ENCODE measurements at places on chromosomes 11 and 22. TPM values are rescaled to one million over a fixed set of nuclear protein-coding genes. Genes with fewer than 3 reads are reported as not detected.

Gene LRRC4C
- not detected for polyA plus RNA-seq

Gene RPS3
- 4,679 TPM for polyA plus RNA-seq

Gene ALDH3B2
- not detected for polyA plus RNA-seq

Gene UPK3A
- polyA plus RNA-seq: not detected

- DNase-seq: no peak
Observed at GRCh38 chr11:23973244-23973643, 523.6 kb upstream of the LUZP2 start.

- DNase-seq: peak; percentile 12
Observed at GRCh38 chr11:124195189-124195734, 12.1 kb downstream of the OR10D3 start.

DNA sequence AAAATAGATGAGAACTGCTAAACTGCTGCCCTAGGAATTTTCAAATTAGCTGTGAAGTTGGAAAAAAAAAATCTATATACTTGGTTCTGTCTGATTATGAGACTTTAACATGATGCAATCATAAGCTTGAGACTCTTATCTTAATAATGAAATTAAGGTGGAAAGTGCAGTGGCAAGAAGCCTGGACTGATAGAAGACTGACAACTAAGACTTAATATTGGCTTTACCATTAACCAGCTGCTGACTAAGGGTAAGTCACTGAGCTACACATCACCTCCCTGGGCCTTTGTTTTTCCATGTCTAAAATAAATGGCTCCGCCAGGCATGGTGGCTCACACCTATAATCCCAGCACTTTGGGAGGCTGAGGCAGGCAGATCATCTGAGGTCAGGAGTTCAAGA is 56.9 kb downstream of the SLC35F2 start:
- DNase-seq: no peak

DNA sequence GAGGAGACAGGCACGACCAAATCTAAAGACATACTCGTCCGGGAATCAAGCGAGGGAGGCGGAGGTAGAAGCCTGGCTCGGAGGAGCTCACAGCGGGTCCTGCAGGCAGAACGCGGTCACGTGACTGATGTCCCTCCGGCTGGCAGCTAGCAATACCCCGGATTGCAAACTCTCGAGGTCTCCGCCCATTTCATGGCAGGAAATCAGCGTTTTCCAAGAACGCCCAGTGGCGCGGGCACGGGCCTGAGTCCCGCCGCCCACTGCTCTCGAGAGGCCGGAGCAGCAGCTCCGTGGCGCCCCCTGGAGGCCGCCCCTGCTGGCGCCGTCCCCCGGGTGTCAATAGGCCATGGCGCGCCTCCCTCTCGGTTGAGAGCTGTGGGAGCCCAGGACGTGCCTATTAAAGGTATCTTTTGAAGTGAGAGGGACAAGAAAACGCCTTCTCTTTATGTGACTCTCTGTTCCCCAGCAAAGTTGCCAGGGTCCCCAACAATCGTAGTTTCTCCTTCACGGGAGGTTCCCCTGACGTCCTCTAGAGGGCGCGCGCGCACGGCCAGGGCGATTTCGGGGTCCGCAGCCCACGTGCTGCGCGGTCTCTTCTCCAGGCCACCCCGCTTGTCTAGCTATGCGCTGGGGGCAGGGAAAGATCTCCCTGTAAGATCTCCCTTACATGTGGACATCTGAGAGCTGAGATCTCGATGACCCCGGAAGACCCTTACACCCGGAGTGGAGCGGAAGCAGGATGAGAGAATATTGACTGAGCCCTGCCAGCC is 37.3 kb upstream of the RBFOX2 start:
- DNase-seq: peak; percentile 55

GRCh38 chr11:118295815-118296454 is 8.6 kb upstream of the CD3E start:
- DNase-seq: peak; percentile 43

DNA sequence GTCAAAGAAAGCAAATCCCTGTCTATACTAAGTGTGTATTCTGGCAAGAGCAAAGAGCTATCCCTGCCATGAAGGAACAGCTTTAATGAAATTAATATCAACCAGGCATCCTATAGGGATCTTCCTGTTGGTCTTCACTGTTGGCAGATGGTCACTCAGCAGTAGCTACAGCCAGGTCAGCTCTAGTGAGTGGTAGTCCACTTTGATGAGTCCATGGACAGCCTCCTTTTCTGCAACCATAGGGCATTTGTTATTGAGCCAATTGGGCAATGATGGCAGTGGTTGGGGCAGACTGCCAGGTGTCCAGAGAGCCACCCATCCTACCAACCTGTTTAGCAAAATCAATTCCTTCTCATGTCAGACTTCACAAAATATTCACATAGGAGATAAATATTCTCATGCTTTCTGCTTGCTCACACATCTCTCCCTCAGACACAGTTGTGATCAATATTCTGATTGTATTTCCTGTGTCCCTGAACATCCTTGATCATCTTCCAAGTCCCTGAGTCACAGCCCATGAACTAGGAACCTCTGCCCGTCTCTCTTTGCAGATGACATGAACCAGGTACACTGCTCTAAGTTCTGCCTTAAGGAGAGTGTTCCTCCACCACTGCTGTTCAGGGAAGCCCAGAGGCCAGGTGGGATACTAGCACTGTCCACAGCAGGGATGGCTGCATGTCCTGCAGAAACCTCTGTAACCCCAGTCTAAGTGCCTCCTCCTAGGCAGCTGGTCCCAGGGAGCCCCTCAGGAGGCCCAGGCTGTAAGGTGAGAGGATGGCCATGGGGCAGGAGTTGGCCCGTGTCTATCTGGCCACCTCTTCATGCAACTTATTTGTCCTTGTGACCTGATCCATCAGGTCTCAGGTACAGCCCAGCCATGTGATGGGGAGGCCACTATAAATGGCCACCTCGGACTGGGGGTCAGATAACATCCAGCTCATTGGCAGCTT is 74.2 kb upstream of the IGLL5 start:
- no peak for DNase-seq

DNA sequence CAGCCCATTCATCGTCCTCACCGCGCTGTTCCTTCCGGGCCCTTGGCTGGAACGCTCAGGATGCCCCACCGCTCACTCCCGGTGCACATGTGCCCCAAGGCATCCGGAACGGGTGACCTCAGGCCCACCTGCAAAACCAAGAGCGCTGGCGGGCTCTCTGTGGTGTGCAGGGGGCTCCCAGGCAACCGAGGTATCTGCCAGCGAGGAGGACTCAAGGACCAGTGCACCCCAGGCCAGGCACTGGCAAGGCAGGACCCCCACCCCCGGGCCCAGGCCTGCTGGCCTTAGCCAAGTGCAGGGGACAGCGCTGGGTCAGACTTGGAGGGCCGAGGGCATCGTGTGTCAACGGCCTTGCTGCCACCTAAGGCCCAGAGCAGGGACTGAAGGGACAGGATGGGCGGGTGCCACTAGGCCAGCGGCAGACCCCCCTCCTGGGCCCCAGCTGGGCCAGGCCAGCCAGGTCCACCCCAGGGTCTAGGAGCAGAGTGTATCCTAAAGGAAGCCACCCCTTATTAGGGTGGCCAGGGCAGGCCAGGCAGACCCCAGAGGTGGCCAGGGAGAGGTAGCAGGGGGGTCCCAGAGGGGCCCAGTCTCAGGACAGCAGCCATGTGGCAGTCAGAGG is 8.5 kb downstream of the TNNT3 start:
- no peak for DNase-seq

DNA sequence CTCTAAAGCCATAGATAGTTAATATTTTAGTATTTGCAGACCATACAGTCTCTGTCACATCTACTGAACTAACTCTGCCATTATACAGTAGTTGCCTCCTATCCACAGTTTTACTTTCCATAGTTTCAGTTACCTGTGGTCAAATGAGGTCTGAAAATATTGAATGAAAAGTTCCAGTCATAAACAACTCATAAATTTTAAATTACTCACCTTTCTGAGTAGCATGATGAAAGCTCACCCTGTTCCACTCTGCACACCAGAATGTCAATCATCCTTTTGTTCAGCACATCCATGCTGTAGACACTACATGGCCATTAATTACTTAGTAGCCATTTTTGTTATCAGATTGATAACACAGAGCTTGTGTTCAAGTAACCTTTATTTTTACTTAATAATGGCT is 51.7 kb upstream of the ME3 start:
- DNase-seq: no peak

GRCh38 chr11:26244207-26244606 is 87.7 kb upstream of the ANO3 start:
- no peak for DNase-seq

- DNase-seq: no peak
Observed at GRCh38 chr11:105144887-105145286, 5.3 kb upstream of the CARD18 start.

- no peak for DNase-seq
Observed at GRCh38 chr11:10598816-10599215, 30.4 kb upstream of the LYVE1 start.

GRCh38 chr22:17931400-17931825 is 92.9 kb downstream of the MICAL3 start:
- no peak for DNase-seq

Data from CD4-positive, CD25-positive, alpha-beta regulatory T cell (primary cell).